ENCODE measurements at places on chromosomes 5 and 9. TPM values are rescaled to one million over a fixed set of nuclear protein-coding genes. Genes with fewer than 3 reads are reported as not detected.

Gene ORM2
- 2.3 TPM for polyA plus RNA-seq

Gene ANKRD18A
- 14.2 TPM for polyA plus RNA-seq

Gene SLC4A9
- polyA plus RNA-seq, result 1.2 TPM

Gene SPINK4
- polyA plus RNA-seq, result not detected

Gene GBGT1
- polyA plus RNA-seq, result 4.0 TPM

Gene NME5
- polyA plus RNA-seq, result 129 TPM

Gene HAVCR1
- 3.1 TPM for polyA plus RNA-seq

DNA sequence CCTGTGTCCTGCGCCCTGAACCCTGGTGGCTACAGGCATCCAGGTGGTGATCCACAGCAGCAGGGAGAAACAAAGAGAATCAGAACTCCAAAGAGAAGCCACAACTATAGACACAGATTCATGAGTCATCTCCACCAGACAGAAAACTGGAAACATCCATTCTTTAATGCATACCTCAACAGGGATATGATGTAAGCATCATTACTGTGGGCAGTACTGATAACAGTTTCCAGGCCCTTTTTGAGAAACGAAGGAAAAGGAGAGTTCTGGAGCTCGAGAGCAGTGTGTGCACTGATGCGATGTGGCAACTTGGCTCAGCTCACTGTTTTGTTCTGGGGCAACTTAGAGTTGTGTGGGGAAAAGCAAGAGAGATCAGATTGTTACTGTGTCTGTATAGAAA is 215.6 kb upstream of the ADAMTS16 start:
- H3K4me1 ChIP-seq, result no peaks in the 10 kb centered on the region
- DNase-seq, result no peak
- H3K27me3 ChIP-seq, result no peaks in the 10 kb centered on the region
- no peaks in the 10 kb centered on the region for H3K36me3 ChIP-seq

- no peaks in the 10 kb centered on the region for H3K36me3 ChIP-seq
- no peaks in the 10 kb centered on the region for H3K4me1 ChIP-seq
- DNase-seq, result no peak
- H3K27me3 ChIP-seq, result no peaks in the 10 kb centered on the region
- no peak overlapping the region for H3K27ac ChIP-seq
Observed at GRCh38 chr5:139167952-139168720, 30.0 kb downstream of the SIL1 start.

- H3K36me3 ChIP-seq, result no peaks in the 10 kb centered on the region
- H3K4me1 ChIP-seq, result peaks cover 10% of the 10 kb centered on the region
- H3K27me3 ChIP-seq, result no peaks in the 10 kb centered on the region
- no peak overlapping the region for H3K27ac ChIP-seq
- no peak for DNase-seq
- H3K4me3 ChIP-seq, result no peak overlapping the region
Observed at GRCh38 chr9:18542837-18543405, 69.0 kb downstream of the ADAMTSL1 start.

- no peaks in the 10 kb centered on the region for H3K36me3 ChIP-seq
- H3K4me3 ChIP-seq, result no peak overlapping the region
- no peaks in the 10 kb centered on the region for H3K27me3 ChIP-seq
Observed at GRCh38 chr9:133113949-133114885, 6.8 kb downstream of the RALGDS start.

DNA sequence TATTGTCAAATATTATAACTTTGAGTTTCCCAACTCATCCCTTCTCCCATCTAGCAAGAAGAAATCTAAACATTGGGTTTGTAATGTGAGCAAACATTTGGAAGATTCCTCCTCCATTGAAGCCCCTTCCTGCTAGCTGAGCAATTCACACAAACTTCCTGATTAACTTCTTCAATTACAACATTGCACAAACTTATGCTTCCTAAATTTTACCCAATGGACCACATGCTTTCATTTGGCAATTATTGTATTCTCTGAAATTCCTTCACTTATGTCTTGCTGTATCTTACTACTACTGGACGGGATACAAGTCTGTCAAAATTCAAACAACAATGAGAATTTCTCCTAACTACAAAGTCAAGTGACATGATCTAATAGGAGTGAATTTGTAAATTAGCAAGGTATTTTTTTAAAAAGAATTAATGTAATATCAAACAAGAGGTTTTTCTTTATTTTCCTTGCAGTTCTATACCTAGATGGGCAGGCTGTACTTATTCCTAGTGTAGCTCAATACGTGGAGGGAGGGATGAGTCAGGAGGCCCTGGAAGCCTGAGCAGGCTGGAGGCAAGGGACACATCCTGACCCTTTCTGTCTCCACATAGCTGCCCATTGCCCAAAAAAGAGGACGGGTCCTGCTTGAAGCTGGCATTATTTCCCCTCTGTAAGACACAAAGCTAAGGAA is 11.8 kb upstream of the IFNW1 start:
- no peak for DNase-seq
- no peaks in the 10 kb centered on the region for H3K4me1 ChIP-seq
- no peak overlapping the region for H3K4me3 ChIP-seq
- H3K27me3 ChIP-seq, result no peaks in the 10 kb centered on the region
- H3K27ac ChIP-seq, result no peak overlapping the region

DNA sequence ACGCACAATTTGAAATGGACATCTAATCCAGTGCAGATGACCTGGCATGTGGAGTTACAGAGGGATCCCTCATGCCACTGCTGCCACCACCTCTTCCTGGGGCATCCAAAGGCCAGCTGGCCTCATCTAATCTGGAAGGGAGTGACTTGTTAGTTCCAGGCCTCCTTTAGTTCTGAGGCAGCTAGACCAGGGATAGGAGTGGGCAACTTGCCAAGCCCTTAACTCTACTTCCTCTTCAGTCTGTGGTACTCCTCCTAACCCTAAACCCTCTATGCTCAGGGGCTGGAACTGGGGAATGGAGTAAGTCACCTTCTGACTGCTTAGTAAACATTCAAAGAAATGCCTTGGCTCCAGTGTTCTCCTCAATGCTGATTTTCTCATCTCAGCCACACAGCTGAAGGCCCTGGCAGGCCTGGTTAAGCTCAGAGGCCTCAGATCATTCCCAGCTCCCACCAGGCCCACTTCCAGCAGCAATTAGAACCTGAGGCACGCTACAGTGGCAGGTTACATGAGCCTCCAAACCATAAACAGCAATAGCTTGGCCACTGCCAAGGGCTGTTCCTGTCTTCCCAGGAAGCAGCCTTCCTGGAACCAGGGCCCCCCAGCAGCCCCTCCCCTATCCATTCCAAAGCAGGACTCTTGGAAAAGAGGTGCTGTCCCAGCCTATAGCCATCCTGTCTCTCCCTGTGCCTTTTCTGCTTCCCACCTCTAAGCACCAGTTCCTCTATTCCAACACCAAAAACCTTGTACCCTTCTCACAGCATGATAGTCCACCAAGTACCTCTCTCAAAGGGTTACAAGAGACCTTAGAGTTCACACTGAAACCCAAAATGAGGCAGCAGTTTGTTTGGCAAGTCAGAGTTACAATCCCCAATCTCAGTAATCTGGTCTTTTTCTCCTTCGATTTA is 2.0 kb downstream of the EIF4EBP3 start:
- no peak overlapping the region for H3K27ac ChIP-seq
- H3K4me3 ChIP-seq, result no peak overlapping the region
- no peaks in the 10 kb centered on the region for H3K27me3 ChIP-seq
- peak; percentile 67 for DNase-seq
- peaks cover 34% of the 10 kb centered on the region for H3K4me1 ChIP-seq

DNA sequence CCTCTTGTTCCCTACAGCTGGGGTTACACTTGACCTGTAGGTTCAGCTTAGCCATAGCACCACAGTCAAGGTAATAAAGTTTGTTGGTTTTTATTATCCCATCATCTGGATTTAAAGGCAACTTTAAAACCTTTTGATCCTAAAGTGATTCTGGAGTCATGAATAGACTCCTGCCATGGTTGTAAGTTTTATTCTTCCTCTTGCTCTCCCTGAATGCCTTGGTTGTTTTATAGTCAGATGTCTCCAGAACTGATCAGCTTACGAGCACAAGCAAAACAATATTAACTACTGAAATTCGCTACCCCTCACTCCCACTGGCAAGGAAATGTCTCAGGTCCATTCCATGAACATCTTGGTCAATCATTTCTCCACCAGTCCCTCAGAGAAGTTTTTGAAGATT is 1328.6 kb downstream of the PTPRD start:
- no peak for DNase-seq
- no peaks in the 10 kb centered on the region for H3K36me3 ChIP-seq
- no peaks in the 10 kb centered on the region for H3K27me3 ChIP-seq
- no peak overlapping the region for H3K4me3 ChIP-seq
- no peak overlapping the region for H3K27ac ChIP-seq
- H3K4me1 ChIP-seq, result no peaks in the 10 kb centered on the region

DNA sequence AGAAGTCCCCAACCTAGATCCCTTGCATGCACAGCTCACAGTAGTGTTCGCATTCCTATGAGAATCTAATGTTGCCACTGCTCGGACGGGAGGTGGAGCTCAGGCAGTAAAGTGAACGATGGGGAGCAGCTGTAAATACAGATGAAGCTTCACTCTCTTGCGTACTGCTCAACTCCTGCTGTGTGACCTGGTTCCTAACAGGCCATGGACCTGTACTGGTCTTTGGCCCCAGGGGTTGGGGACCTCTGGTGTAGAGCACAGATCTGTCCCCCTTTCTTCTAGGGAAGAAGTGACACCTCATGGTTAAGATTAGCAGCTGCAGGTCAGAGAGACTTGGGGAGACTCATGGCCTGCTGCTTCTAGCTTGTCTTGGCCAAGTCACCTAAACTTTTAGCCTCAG is 7.1 kb downstream of the ARHGEF28 start:
- no peak for DNase-seq
- H3K27me3 ChIP-seq, result no peaks in the 10 kb centered on the region
- no peaks in the 10 kb centered on the region for H3K36me3 ChIP-seq
- no peaks in the 10 kb centered on the region for H3K4me1 ChIP-seq

GRCh38 chr5:7941692-7942091 is 72.7 kb downstream of the MTRR start:
- H3K27me3 ChIP-seq, result no peaks in the 10 kb centered on the region
- H3K36me3 ChIP-seq, result no peaks in the 10 kb centered on the region
- no peak overlapping the region for H3K27ac ChIP-seq
- H3K4me1 ChIP-seq, result no peaks in the 10 kb centered on the region

DNA sequence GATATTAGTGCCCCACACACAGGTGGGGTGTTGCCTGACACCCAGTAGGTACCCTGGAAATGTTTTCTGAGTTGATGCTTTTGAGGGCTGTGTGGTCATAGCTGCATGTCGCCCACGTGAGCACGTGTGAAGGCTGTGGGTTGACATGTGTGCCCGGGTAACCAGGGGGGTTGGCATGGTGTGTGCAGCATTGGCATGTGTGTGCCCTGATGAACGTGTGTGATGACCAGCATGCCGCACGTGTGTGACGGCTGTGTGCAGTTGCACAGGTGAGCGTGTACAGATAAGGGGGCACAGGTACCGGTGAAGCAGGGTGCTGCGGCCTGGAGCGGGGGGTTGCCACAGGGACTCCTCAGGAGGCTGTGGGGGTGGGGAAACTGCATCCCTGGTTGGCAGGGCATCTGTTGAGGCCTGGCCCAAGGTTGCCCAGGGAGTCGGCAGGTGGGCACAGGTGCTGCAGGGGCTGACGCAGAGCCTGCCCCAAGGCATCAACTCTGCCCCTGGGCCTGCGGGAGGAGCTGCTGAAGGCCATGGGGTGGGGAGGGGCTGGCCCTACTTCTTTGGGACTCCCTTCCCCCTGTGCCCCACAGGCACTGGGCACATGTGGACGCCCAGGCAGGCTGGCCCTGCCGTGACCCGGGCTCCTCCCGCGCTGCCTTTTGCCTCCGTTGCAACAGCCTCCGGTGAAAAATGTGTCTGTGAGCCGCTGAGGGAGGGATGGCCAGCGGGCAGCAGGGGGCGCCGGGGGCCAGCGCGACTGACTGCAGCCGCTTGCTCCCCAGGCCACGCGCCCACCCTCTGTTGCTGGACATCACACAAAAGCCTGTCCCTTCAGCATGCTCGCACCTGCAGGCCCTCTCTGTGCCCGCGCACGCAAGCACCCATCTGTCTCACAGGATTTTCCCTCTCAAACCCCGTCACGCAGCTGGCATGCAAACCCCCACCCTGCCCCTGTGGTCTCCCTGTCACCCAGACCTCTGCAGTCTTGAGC is 2.2 kb downstream of the UNC5A start:
- no peak overlapping the region for H3K4me3 ChIP-seq
- H3K36me3 ChIP-seq, result no peaks in the 10 kb centered on the region
- peak; percentile 51 for DNase-seq
- H3K27ac ChIP-seq, result no peak overlapping the region

DNA sequence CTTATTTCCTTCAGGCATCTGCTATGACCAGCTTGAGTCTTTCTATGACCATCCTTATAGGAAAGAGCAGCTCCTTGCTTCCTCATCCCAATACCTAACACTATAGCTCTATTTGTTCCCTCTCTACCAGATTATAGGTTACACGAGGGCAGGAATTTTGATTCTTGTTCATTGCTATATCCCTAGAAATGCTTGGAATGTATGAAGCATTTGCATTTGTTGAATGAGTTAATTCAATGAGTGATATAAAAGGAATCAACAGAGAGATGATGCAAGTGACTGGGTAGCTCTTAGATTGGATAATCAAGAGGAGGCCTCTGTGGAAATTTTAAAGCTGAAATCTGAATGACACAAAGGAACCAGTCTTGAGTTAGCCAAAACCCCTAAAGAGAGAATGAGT is 13.9 kb downstream of the ZCCHC9 start:
- no peaks in the 10 kb centered on the region for H3K27me3 ChIP-seq
- no peak overlapping the region for H3K4me3 ChIP-seq
- H3K36me3 ChIP-seq, result no peaks in the 10 kb centered on the region
- H3K27ac ChIP-seq, result no peak overlapping the region

- H3K27me3 ChIP-seq, result no peaks in the 10 kb centered on the region
- H3K27ac ChIP-seq, result no peak overlapping the region
- DNase-seq, result no peak
- no peaks in the 10 kb centered on the region for H3K36me3 ChIP-seq
Observed at GRCh38 chr9:83299094-83299493, 236.2 kb upstream of the RASEF start.

- H3K36me3 ChIP-seq, result no peaks in the 10 kb centered on the region
- no peak for DNase-seq
- peaks cover 11% of the 10 kb centered on the region for H3K4me1 ChIP-seq
- H3K27me3 ChIP-seq, result no peaks in the 10 kb centered on the region
- no peak overlapping the region for H3K4me3 ChIP-seq
Observed at GRCh38 chr5:73823508-73823925, 197.5 kb downstream of the ARHGEF28 start.

DNA sequence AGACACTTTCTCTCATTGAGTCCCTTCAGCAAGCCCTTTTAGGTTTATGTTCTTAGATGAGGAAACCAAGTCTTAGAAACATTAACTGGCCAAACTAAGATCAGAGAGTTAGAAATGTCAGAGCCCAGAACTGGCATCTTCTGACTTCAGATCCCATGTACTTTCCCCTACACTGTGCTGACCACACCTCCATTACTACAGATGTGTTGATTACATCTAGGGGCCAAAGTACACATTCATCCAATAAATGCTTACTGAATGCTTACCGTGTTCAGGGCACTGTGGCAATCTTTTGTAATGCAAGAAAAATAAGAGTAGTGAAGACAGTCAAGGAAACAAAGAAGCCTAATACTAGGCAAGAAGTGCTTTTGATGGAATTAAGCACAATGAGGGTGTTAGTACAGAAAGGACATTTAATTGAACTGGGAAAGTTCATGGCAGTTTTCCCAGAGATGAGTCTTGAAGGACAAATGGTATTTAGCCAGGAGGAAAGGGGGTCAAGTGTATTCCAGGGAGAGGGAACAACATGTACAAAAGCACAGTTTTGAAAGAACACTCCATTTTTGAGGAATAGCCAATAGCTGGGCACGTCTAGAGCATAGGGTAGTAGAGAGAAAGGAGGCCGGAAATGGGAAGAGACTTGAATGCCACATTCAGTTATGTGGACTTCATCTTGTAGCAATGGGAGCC is 89.7 kb upstream of the CDKN2B start:
- H3K27ac ChIP-seq, result no peak overlapping the region
- no peak for DNase-seq
- H3K27me3 ChIP-seq, result no peaks in the 10 kb centered on the region
- H3K4me3 ChIP-seq, result no peak overlapping the region
- H3K36me3 ChIP-seq, result no peaks in the 10 kb centered on the region

Data from testis (tissue), 5 donors.